ENCODE measurements at places on chromosomes 5 and 9.

GRCh38 chr9:99352826-99353225 is 130.7 kb downstream of the SEC61B start:
- DNase-seq, result no peak

DNA sequence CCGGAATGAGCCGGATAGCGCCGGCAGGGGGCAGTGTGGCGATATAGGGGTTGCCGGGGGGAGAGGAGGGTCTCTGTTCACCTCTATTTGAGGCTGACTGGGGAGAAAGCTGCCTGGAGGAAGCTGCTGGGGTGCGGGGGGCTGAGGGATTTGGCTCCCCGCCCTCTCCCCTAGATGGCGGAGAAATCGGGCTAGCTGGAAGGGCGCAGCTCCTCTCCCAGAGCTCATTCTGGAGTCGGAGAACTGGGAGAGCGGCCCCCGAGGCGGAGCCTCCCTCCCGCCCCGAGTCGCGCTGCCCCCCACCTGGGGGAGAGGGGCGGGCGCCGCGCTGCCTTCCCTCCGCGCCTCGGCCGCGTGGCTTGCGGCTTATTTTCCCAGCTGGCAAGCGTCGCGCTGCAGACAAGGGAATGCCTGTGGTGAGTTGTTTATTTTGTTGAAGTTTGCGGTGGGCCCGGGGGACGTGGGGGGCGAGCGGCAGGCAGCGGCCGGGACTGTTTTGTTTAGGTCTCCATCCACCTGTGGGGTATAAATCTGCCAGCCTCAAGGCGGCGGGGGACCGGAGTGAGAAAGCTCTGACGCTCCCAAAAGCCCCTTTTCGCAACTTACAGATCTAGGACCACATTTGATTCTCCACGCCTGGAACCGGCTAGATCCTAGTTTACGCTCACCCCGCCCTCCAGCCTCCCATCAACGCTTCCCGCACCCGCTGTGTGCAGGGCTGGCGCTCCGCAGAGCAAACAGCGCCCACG is 4.1 kb upstream of the RGMB start:
- peak; percentile 66 for DNase-seq

- DNase-seq, result no peak
Measured at GRCh38 chr5:142959683-142960657, 189.8 kb downstream of the ARHGAP26 start.

DNA sequence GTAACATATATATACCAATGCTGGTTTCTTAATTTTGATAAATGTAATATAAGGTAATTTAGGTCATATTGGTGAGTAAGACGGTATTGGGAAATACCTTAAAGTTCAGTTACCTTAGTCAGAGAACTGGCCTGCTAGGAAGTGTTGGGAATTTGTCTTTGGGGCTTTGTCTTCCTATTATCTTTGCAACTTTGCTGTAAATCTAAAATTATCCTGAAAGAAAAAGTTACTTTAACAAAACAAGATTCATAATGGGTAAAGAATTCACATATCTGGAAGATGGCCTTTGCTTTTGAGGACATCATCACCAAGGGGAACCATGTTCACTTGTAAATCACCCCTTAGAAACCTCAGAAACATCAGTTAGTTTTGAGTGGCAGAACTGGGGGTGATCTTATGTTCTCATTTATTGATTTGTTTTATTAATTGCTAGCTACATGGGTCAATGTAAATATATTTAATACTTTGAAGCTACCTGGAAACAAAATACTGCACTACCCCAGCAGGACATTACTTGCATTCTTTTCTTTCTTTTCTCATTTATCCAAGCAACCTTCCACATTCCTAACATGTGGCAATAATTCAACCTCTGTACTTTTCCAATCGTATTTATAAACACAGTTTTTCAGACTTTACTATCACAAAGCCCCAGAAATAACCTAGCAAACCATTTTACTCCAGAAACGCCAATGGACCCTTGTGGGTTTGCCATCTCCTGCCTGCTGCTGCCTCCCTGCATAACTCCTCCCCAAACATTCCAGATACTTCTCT is 41.4 kb downstream of the GLIS3 start:
- no peak for DNase-seq

DNA sequence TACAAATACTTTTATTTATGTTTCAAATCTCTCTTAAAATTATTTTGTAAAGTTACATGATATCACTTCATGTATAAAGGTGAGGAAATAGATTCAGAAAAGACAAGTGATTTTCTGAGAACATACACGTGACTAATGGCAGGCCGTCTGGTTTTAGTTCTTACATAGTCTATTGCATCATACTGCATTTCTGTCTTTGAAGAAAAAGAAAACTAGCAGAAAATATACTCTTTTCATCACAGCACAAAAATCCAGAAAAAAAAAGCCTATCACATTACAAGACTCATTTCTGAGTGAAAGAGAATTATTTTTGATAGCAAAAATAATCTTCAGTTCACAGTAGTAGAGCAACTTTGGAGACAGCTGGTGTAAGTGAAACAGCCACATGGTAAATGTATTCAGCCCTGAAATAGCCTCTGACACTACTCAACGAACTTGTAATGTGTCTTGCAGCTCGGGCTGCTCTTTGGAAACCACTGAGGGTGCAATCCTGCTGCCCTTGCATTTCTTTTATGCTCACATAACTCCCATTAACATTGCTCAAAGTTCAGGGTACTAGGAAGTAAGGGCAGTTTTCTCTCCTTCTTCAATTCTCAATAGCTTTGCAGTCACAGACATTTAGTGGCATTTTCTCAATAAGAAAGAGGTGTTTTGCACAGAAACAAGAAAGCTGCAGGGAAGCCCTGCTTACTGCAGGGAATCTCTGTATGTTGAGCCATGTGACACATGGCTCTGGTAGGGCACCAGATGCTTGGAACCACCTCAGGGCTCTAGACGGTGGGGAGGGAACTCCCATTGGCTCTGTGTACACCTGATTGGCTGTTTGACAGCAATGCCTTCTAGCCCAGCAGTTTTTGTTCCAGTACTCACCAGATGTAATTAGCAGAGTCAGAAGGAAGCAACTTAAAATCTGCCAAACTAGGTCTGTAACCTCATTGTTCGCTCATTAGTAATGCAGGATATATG is 845.3 kb upstream of the PTPRD start:
- no peak for DNase-seq

- no peak for DNase-seq
Measured at GRCh38 chr5:176337913-176338312, 23.7 kb downstream of the KIAA1191 start.

- no peak for DNase-seq
Measured at GRCh38 chr5:88145611-88146467, 122.8 kb downstream of the TMEM161B start.

DNA sequence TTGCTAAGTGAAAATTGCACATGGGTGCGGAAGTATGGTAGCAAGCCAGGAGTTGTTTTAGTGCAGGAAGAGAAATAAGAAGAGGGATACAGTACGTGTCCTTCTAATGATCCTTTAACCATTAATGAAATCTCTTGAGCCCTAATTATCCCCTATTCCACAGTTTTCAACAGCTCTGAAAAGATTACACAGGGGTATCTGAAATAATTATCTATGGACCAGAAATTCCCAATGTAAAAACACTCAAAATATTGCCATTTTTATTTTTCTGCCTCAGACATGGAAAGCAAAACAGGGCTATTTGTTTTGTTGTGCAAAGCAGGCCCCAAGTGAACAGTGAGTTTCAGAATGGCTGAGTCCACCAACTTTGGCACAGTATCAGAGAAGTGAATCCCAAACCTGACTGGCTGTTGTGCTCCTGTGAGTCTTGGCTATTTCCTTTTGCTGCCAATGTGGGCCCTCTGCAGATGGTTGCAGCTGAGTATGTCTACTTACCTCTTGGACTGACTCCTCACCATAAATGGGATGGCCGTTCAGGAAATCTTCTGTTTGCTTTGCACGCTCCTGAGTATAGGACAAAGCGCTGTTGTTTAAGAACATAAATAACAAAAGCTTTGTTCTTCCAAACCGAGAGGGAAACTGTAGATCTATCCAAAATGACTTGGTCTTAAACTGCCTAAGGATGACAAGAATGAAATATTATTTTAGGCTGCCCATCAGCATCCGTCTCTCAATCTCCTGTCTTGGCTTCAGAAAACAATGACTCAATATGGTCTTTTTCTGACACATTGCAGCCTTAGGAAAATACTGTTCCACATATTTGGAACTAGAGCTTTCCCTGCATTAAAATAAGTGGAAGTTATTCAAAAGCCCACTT is 204.1 kb downstream of the DEPDC1B start:
- no peak for DNase-seq

DNA sequence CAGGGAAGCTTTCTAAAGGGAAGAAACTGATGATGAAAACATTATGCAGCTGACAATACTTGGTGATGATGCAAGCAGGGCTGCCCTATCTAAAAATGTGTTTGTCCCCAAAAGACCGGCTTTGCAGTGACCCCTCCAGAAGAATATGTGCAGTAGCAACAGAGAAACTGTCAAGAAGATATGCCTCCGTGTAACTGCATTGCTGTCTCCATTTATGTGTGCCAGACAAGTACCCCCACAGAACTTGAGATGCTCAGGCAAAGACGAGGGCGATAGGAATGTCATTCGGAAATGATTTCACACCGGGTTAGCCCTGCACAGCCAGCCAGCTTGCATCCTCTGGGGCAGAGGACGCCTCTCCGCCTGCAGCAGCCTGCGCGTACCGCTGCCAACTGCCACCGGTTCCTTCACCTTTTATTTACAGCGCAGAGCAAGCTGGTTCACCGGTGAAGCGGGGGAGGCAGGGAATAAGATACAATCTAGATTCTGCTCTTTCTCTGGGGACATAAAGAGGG is 2.0 kb downstream of the GABBR2 start:
- no peak for DNase-seq

All from GM13976 (cell line).